ENCODE measurements at places on chromosomes 4 and X. TPM values are rescaled to one million over a fixed set of nuclear protein-coding genes. Genes with fewer than 3 reads are reported as not detected.

The PLAC1 gene
- 0.56 TPM for total RNA-seq

The SUPT20HL2 gene
- total RNA-seq = not detected

The SLC6A14 gene
- not detected for total RNA-seq

The CD40LG gene
- not detected for total RNA-seq

The IL13RA2 gene
- 0.60 TPM for total RNA-seq

The AKAP4 gene
- not detected for total RNA-seq

The ADH4 gene
- not detected for total RNA-seq

The SLC25A53 gene
- total RNA-seq = 4.1 TPM
